ENCODE measurements at places on chromosomes 12 and 14.

DNA sequence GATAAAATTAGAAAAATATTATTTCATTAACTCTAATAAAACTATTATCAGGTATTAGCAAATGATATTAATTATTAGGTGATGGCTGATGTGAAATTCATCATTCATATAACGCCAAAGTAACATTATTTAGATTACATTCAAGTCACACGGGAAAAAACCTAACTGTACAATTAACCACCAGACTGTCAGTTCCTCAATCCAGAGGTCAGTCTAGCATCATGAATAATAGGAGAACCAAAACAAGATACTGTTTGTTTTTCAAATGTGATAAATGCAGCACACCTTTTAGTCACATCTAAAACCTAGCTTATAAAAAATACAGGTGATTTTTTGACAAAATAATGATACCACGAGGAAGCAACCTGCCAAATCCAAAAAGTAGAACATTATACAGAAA, 19.6 kb downstream of the SENP1 start:
- no peak for DNase-seq

- DNase-seq: no peak
These were observed 87.7 kb downstream of the SAMD4A start for GRCh38 chr14:54654605-54655004.

DNA sequence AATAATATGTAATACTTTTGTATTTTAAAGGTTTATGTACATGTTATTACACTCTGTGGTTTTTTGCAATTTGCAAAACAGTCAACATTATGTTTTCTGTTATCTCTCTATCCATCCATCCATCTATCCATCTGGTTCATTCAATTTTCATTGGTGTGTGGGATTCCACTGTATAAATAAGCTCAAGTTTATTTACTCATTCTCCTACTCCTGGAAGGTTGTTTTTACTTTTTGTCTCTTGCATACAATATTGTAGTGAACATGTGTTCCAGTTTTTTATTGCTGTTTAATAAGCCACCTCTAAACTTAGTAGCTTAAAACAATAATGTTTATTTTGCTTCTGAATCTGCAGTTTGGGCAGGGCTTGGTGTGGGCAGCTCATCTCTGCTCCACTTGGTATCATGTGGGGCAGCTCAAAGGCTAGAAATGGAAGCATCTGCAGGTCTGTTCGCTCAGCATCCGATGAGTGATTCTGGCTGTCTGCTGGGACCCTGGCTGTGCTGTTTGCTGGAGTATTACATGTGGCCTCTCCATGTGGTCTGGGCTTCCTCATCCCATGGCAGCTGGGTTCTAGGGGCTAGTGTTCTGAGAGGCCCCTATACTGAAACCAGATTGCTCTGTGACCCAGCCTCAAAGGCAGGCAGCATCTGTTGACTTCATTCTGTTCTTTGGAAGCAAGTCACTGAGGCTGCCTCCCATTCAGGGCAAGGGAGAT, 98.8 kb downstream of the SLC25A47 start:
- no peak for DNase-seq

GRCh38 chr14:25103271-25103670, 53.3 kb upstream of the STXBP6 start:
- peak; percentile 61 for DNase-seq

- no peak for DNase-seq
These were observed 139.5 kb downstream of the SLC38A6 start for GRCh38 chr14:61120576-61120975.

GRCh38 chr14:81464253-81465002, 64.3 kb upstream of the STON2 start:
- DNase-seq: peak; percentile 60

GRCh38 chr12:69419701-69420100, 50.5 kb upstream of the FRS2 start:
- DNase-seq: no peak

DNA sequence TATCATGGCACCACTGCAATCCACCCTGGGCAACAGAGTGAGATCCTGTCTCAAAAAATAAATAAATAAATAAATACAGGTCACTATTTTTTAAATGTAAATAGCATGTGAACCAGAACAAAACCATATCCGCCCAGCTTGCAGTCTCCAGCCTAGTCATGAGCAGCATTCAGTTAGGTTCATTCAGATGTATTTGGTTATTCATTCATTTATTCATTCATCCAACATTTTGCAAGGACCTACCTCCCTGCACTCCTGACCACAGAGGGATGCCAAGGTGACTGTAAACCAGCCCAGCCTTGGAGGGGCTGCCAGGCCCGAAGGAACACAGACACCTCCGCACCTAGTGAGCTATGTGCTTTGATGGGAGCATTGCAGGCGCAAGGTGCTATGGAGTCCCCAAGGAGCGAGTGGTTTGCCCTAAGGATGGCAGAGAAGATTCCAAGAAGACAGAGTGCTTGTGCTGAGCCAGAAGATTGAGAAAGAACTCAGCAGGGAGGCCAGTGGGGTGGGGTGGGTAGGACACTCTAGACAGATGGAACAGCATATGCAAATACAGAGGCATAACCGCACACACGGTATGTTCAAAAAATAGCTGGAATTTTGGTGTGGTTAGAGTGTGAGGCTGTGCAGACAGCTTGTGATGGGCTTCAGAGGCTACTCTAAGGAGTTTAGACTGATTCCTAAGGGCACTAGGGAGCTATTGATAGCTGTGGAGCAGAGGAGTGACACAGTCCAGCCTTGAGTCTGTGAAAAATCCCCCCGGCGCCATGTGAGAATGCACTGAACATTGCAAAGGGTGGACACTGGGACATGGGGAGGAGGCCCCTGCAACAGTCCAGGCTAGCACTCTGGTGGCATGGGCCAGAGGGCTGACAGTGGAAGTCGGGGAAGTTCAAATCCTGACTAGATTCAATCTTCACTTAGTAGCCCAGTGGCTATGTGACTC, 11.7 kb downstream of the DTX1 start:
- DNase-seq: peak; percentile 45

GRCh38 chr12:52035190-52035589, 16.1 kb upstream of the NR4A1 start:
- no peak for DNase-seq

DNA sequence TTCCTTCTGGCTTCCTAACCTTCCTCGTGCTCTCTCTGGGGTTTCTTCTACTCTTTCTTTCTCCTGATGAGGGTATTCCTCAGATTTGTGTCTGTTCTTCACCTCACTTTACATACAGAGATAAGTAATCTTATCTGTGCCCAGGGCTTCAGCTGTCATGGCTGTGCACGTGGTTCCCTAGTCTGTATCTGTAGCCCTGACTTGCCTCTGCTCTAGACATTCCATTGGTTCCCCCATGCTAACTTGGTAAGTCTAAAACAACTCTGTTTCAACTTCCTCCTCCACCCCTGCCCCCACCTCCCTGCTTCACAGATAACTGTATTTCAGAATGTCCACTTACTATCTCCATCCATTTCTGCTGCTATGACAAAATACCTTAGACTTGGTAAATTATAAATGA, 10.8 kb downstream of the DIP2B start:
- peak; percentile 64 for DNase-seq

- no peak for DNase-seq
These were observed 59.5 kb downstream of the DAAM1 start for GRCh38 chr14:59247801-59248584.

- no peak for DNase-seq
These were observed 134.6 kb downstream of the RMST start for GRCh38 chr12:97597031-97597751.

DNA sequence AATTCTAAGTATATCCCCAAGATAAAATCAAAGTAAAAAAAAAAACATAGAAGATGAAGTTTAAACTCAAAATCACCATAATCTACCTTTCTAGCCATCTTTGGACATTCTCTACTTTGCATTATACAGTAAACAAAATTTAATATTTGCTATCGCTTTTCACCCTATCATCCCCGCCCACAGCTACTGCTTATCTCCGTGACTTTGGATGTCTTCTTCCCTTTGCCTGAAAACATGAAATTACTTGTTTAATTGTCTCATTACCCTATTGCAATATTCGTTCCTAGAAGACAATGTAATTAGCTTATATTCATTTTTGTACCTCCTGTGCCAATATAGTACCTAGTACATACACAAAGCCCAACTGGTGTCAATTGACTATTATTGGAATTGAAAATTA, 9.3 kb downstream of the SYNJ2BP start:
- no peak for DNase-seq

DNA sequence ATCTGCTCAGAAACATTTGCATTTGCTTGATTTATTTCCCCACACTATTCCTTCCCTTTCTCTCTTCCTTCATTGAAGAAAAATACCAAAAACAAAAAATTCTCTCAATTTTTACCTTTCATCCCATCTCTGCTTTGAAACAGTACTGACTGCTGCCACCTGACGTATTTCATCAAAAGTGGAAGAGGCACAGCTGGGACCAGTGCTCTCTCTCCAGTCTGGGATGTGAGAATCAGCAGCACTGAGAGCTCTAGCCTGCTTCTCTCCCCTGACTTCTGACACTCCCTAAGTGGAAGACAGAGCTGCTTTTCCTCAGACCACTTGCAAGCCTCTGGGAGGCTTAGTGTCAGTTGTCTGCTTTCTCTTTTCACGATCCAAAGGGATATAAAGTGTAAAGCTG, 36.9 kb downstream of the TTLL5 start:
- DNase-seq: no peak

GRCh38 chr12:83323866-83324265, 637.2 kb downstream of the TMTC2 start:
- DNase-seq: no peak

DNA sequence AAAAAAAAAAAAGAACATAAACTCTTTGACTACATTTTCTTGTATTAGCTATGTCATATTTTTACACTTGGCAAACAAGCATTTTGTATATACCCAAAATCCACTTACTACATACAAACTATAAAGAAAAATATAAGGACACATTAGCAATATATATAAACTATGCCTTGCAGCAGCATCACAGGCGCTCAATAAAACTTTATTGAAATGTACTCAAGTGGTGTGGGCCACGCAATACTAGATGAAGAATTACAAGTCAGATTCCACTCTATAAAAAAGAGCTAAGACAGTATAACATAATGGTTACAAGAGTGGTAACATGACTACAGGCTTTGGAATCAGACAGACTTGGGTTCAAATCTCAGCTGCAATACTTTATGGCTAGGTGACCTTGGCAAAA, 3.1 kb upstream of the AP4S1 start:
- DNase-seq: no peak

- DNase-seq: no peak
These were observed 228.1 kb downstream of the KCNC2 start for GRCh38 chr12:74981541-74981940.

GRCh38 chr12:95248604-95249360, 31.2 kb downstream of the VEZT start:
- no peak for DNase-seq

DNA sequence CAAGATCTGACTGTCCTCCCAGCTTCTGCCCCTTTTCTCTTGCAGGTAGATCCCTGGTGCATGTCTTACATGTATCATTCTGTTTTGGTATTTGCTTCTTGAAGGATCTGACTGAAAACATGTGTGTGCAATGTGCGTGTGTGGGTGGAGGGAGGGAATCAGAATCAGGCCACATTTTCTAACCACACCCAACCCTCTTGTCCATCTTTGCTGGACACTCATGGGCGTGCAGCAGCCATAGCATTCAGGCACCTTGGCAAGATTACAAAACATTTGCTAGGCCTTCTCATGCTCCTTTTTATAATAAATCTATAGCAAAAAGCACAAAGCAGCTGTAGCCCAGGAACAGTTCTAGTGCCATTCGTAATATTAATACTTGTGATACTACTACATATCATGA, 233.6 kb upstream of the E2F7 start:
- no peak for DNase-seq

DNA sequence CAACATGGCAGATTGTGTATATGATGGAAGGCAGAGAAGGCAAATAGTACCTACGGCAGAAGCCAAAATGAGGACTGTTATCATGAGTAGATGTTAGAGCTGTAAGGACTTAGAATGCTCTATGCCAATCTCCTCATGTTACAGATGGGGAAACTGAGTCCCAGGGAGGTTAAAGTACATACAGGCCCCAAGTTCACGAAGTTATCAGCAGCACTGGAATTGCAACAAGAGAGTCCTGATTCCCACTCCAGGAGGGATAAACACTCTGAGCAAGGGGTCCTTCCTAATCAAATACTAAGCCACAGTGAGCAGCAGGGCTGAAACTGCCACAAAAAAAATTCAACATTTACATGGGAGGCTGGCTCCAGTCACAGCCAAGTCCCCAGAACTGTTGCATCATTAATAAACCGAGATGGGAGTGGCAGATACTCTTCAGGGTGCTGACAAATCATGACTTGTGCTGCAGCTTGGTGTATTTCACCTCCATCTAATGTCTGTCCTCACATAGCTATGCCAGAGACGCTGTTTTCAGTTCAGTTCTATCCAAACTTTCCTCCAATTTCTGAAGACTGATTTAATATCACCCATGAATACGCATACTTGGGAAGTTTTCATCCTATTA, 24.2 kb downstream of the NUAK1 start:
- peak; percentile 37 for DNase-seq

- no peak for DNase-seq
These were observed 35.8 kb upstream of the SINHCAF start for GRCh38 chr12:31361730-31362114.

DNA sequence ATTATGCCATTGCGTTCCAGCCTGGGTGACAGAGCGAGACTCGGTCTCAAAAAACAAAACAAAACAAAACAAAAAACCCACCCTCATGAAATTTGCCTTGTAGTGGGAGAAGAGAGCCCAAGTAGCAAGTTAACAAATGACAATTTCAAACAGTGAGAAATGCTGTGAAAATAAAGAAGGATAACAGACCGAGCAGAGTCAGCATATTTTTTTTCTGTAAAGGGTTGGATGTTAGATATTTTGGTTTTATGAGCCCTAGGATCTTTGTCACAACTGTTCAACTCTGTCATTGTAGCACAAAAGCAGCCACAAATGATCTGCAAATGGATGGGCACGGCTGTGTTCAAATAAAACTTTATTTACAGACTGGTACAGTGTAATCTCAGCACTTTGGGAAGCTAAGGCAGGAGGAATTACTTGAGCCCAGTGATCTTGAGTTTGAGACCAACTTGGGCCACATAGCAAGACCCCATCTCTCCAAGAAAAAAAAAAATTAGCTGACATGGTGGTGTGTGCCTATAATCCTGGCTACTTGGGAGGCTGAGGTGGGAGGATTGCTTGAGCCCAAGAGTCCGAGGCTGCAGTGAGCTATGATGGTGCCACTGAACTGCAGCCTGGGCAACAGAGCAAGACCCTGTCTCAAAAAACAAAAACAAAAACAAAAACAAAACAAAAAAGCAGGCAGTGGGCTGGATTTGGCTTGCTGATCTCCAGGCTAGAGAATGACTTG, 117.1 kb downstream of the PTPN11 start:
- no peak for DNase-seq

- DNase-seq: no peak
These were observed 69.6 kb downstream of the NINJ2 start for GRCh38 chr12:593396-594270.

DNA sequence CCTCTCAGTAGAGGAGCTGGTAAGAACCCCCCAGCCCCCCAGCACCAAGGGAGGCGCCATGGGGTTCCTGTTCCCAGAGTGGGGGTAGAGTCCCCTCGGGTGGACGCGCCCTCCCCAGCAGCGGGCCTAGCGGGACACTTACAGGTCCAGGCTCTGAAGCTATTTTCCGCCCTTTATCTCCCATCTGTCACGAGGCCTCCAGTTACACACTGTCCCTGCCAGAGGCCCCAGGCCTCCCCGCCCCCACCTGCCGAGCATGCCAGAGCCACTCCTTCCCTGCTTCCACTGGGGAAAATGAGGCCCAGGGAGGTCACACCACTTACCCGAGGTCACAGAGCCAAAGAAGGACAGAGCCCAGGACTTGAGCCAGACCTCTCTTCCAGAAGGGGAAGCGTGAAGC, 3.1 kb downstream of the C14orf180 start:
- no peak for DNase-seq

- DNase-seq: no peak
These were observed 58.6 kb downstream of the KCNA5 start for GRCh38 chr12:5102261-5102789.

- DNase-seq: no peak
These were observed 454.3 kb upstream of the LMO3 start for GRCh38 chr12:17060260-17060659.
